CD4-positive, alpha-beta memory T cell (primary cell): ENCODE measurements at places on chromosomes 12 and 14. TPM values are rescaled to one million over a fixed set of nuclear protein-coding genes. Genes with fewer than 3 reads are reported as not detected.

Gene NUP37
- total RNA-seq = 18.8 TPM

Gene CARMIL3
- 0.22 TPM for total RNA-seq

Gene CD4
- 285 TPM for total RNA-seq

Gene KRT74
- not detected for total RNA-seq

Gene ANHX
- total RNA-seq = not detected

Gene SSPN
- not detected for total RNA-seq

Gene PLEKHG7
- total RNA-seq = not detected

Gene LRTM2
- not detected for total RNA-seq

Gene OTOGL
- total RNA-seq = not detected

Gene MFAP5
- total RNA-seq = not detected

Gene EIF2S3B
- 1.4 TPM for total RNA-seq

Gene CFAP54
- total RNA-seq = 1.1 TPM

Gene RNASE7
- total RNA-seq = not detected

Gene RFX4
- total RNA-seq = not detected

Gene ATP6V1D
- 26.8 TPM for total RNA-seq

Gene OR4K13
- not detected for total RNA-seq

Gene JDP2
- 0.79 TPM for total RNA-seq

Gene KIF5A
- 0.96 TPM for total RNA-seq

Gene PCED1B
- 49.0 TPM for total RNA-seq

Gene PMCH
- not detected for total RNA-seq

Gene SOX5
- total RNA-seq = not detected

Gene SSTR1
- total RNA-seq = not detected

Gene DGLUCY
- total RNA-seq = 141 TPM

Gene PLA2G1B
- not detected for total RNA-seq

Gene TAS2R13
- 0.79 TPM for total RNA-seq

Gene RTL1
- total RNA-seq = not detected

Gene AICDA
- total RNA-seq = not detected

Gene P2RX2
- not detected for total RNA-seq

Gene COCH
- total RNA-seq = not detected

Gene FOXG1
- not detected for total RNA-seq
